ENCODE measurements at places on chromosomes 1 and 21.

- DNase-seq, result no peak
These were observed 26.4 kb upstream of the LRIG2 start for GRCh38 chr1:113046569-113046968.

DNA sequence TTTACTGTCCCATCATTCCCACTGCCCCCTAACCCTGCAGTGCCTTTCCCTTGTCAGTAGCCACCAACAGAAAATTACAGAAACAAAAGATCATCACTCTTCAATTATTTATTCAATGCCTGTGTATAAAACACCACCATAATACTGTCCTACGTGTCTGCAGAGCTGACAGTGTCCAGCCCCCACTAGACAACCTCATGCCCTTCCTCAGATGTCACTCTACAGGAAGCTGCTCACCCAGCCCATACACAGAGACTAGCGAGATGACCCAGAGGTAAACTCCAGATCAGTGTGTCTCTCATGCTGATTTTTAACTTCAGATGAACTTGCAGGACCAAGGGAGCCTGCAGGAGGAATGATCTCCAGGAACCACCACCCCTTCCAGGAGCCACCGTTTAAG, 51.3 kb upstream of the GJA5 start:
- no peak for DNase-seq

GRCh38 chr1:115099693-115100050, 10.4 kb upstream of the TSPAN2 start:
- DNase-seq, result no peak

- no peak for DNase-seq
These were observed 27.2 kb downstream of the CNN3 start for GRCh38 chr1:94899756-94900155.

DNA sequence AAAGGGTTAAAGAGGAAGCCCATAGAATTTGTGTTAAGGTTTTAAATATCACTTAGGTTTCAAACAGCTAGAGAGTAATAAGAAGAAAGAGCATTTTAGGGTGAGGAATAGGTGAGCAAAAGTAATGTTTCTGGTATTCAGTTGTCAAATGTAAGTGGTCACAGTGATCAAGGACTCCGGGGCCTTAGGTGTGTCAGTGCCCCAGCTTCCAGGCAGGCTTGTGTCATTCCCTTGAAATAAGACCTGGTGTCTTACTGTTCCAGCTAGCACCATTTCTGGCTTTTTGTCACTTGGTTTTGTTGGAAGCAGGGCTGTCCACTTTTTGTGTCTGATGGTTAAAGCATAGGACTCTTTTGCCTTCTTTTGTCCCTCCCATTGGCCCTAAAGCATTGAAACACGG, 69.6 kb downstream of the DYRK1A start:
- DNase-seq, result no peak

- DNase-seq, result no peak
These were observed 88.9 kb upstream of the NGF start for GRCh38 chr1:115426956-115427355.

DNA sequence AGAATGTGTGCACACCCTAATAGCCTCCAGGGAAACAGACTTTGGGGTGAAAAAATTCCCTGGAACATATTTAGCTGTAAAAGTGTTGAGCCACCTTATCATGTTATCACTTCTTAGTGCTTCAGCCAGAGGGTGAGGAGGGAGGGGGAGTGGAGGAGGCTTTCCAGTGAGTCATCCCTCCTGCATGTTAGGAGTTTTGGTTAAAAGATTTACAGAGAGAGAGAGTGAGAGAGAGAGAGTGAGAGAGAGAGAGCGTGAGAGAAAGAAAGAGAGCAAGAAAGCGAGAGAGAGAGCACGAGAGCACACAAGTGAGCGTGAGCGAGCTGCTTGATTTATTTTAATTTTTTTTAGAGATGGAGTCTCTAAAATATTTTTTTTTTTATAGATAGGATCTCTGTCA, 13.5 kb upstream of the CACNA1E start:
- DNase-seq, result no peak

- DNase-seq, result no peak
These were observed 14.9 kb downstream of the TMEM35B start for GRCh38 chr1:34970220-34970735.

GRCh38 chr1:244361764-244362473, 89.8 kb downstream of the ADSS2 start:
- DNase-seq, result no peak

DNA sequence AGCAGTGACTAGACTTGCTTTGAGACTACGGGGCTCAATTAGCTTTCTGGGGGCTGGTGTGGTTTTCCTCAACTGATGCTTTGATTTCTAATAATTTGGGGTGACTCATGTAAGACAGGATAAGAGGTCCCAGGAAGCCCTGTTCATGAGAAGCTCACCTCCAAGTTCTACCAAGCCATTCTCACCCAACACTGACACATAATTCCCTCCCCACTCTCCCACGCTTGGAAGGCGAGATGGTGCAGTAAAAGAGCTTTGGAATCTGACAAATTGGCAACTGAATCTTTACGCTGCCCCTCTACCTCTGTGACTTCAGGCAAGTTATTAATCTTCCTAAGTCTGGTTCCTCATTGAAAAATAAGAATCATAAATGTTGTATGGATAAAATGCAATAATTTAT, 299.1 kb upstream of the DUSP10 start:
- DNase-seq, result no peak

- DNase-seq, result no peak
These were observed 336.9 kb downstream of the KCNT2 start for GRCh38 chr1:196271212-196271947.

Data from chondrocyte (in vitro differentiated cells).